Stimulated activated CD8-positive, alpha-beta memory T cell treated with anti-CD3 and anti-CD28 coated beads, Interleukin-4, amount 100 ng/mL, for 4 hours (primary cell): ENCODE measurements at places on chromosomes 7 and 10.

- no peak for DNase-seq
Measured at GRCh38 chr10:131422731-131423130, 111.2 kb upstream of the TCERG1L start.

GRCh38 chr7:75969182-75969581, 25.2 kb downstream of the TMEM120A start:
- DNase-seq, result no peak

DNA sequence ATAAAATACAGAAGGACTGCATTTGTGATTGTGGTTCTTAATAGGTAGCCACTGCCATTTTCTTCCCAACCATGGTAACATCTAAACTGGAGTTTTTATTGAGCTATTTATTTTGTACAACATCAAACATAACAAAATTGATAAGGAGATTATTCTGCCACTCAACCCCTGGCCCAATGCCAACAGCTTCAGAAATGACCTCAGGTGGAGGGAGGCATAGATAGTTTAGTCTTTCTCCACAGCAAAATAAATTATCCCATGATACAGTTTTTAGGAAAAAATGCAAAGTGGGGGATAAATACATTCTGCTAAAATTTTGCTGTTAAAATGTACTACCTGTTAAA, 57.6 kb downstream of the LRRTM3 start:
- DNase-seq, result no peak

GRCh38 chr10:97585439-97585811, 1.2 kb downstream of the HOGA1 start:
- DNase-seq, result no peak

DNA sequence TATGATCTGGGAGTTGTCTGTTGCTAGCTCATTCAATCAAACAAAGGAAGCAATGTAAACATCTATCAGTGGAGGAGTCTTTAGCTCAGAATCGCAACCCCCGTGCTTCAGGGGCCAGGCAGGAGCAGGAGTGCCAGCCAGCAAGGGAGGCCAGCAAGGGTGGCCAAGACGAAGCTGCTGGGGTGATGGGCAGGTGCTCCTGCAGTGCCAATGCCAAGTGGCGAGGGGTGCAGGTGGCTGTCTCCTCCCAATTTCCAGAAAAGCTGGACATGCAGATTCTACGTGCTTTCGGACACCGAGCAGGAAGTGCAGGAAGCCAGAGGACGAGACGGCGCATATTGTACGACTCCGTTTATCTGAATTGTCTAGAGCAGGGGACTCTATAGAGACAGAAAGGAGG, 48.1 kb upstream of the EBF3 start:
- DNase-seq, result no peak

GRCh38 chr7:105680505-105681187, 99.4 kb upstream of the EFCAB10 start:
- no peak for DNase-seq

- DNase-seq, result no peak
Measured at GRCh38 chr10:80945264-80945880, 407.7 kb downstream of the SH2D4B start.

- DNase-seq, result no peak
Measured at GRCh38 chr7:155084969-155085368, 14.8 kb downstream of the HTR5A start.

DNA sequence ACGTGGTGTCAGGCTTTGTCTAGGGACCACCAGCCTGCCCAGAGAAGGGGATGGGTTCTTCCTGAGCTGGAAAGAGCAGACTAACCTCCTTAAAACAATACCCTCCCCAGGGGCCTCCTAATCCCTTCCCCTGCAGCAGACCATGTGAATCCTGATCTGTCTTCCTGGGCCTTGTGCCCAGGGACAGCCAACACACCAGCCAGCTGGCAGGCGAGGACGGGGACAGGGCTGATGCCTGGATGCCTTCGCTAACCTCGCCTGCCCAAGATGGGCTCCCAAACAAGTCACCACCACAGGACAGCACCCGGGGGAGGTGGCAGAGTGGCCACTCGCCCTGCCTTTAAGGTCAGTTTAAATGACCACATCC, 17.6 kb downstream of the PODXL start:
- DNase-seq, result no peak

DNA sequence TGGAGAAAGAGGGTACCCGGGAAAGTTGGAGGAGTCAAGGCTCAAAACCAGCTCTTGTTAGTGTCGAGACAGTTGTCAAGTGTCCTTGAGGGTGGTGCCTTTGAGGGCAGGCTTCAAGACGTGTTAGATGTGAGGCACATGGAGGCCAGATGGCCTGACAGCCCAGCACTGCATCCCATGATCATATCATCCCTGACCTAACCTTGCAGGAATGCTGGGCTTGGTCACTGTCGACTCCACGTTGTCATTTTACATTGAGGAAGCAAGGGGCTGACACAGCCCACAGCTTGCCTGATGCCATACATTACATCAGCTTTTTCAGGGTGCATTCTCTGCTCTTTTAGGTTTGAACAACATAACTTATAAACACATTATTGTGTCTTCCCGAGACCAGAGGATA, 114.1 kb downstream of the ABCA13 start:
- DNase-seq, result no peak

DNA sequence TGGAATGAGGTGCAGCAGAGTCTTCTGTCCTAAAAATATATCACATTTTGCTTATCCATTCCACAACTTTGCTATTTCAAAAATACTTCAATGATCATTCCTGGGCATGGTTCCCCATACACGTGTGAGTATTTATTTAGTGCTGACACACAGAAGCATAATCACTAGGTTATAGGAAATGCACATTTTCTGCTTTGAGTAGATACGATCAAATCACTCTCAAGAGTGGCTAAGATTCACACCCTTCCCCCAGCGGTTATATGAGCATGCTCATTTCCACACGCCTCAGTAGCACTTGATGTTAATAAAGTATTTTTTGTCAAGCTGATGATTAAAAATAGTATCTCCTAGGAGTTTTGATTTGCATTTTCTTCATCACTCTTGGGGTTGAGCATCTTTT, 93.5 kb upstream of the LRRC4 start:
- no peak for DNase-seq

DNA sequence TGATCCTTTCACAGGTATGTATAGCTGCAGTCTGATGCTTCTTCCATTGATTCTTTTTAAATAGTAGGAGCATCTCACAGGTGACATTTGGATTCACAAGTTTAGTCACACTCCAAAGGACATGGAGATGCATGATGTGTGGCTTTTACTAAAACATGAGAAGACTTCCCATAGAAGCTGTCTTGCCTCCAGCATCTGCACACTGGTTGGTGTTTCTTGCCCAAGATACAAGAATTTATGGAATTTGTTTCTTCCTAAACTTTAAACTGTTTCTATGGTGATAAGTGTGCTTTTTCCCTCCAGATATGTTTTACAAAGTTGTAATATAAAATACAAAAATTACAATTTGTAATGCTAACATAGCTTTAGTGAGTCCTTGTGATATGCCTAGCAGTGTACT, 24.2 kb downstream of the ADIRF start:
- no peak for DNase-seq

- DNase-seq, result no peak
Measured at GRCh38 chr10:42975005-42975493, 101.8 kb upstream of the RET start.

DNA sequence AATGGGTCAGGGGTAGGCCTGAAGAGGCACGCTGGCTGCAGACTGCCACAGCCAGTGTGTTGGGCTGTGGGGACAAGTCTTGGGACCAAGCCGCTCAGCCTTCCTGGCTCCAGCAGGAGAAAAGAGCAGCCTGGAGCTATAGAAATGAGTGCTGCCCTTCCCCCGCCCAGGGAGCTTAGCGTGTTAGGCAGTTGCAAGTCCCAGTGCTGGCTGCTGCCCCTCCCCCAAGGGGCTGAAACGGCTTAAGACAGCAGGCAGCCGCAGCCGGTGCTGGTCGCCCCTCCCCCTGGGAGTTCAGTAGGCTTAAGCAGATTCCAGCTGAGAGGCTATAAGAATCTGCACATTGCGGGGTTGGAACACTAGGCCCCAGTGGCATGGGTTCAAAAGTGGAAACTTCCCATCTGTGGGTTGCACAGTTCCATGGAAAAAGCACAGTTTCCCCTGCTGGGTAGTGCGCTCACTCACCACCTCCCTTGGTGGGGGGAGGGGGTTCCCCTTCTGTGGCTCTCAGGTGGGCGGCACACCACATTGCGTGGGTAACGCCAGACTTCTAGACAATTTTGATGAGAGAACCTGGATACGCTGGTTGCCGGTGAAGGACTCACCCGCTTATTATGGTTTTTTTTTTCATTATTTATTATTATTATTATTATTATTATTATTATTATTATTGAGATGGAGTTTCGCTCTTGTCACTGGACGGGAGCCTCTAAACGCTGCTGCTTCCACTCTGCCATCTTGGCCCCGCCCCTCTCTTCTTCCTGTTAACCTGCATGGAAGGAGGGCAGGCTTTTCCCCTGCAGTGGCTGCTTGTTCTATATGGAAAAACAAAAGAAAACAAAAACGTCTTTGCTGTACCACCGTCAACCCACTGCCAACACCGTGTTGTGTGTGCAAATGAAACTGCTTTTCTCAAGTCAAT, 151.1 kb downstream of the CXCL12 start:
- DNase-seq, result no peak

DNA sequence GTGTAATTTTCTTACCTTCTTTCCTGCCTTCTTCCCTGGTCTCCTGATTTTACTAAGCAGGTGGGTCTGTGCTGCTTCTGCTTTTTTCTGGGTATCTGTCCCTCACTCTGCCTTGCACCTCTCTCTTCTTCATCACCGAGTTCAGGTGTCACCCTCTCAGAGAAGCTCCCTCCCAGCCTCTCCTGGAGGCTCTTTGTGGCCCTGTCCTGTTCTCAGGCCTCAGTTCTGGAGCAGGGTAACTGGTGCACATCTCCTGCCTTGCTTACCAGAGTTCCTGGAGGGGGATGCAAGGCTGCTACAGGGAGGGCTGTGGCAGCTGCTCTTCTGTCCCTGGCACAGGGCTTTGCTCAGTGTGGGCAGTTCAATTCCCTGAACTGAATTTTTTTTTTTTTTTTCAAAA, 66.1 kb downstream of the RBM33 start:
- no peak for DNase-seq

DNA sequence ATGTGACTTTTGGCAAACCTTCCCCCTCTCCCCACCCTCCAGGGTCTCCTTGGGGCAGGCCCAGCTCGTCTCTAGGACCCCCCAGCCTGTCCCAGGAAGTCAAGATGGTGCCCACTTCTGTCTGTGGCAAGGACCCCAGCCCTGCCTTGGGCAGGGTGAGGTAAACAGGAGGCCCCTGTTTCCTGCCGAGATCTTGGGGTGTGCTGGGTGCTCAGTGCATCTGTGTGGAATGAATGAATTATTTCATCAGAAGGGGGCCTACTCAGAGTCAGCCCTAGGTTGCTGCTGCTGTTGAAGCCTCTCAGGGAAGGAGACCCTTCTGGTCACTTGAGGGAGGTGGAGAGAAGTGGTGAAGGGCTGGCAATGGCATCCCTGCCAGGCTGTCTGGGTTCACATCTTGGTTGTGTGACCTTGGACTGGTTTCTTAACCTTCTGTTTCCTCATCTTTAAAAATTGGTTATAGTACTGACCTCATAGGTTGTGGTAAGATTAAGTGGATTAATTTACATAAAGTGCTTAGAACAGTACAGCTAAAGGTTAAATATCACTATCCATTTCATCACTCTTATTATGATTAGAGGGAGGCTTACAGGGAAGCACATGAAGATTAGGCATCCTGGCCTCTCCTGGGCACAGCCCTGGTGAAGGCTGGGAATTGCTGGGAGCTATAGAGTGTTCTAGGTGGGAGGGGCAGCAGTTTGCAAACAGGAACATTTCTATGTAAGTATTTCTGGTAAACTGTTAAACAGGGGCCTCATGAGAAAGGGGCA, 67.7 kb downstream of the ZMIZ1 start:
- DNase-seq, result no peak

- no peak for DNase-seq
Measured at GRCh38 chr7:102890292-102890970, 22.4 kb upstream of the LRRC17 start.

GRCh38 chr10:132328106-132328505, 3.9 kb upstream of the LRRC27 start:
- no peak for DNase-seq

DNA sequence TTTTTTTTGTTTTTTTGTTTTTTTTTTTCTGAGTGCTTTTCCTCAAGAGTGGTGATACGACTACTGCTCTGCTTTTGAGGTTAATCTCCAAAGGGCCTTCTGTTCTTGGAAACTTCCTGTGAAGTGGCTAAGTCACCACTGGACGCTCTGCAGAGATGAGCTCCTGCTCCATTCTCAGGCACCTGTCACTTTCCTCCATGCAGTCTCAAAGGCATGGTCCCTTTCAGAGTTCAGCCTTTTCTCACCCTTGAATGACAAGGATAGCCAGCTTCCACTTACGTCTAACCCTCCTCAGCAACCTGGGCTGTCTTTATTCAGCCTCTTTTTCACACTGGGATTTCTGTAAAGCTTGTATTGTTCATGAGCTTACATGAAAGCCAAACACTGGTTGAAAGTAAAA, 65.8 kb downstream of the BMPER start:
- no peak for DNase-seq

DNA sequence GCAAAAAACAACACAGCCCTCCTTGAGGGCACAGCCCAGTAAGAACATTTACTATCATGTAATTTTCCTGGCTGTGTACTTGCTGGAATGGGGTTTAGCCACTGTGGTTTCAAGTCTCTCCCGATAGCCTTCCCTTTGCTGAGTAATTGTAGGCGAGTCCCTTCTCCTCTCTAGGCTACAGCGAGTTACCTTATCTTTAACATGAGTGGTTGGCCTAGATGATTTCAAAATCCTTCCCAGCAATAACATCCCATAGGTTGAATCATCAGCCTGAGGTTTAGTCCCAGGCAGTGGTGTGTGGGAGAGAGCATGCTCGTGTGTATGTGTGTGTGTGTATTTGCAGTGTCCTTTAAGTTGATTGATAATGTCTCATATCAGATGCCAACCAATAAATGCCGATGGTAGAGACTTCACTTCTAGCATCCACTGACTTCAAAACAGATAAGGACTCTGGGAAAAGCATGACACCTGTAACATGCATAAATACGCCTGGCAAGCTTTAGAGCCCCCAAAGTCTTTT, 142.9 kb upstream of the ZMIZ1 start:
- DNase-seq, result no peak

DNA sequence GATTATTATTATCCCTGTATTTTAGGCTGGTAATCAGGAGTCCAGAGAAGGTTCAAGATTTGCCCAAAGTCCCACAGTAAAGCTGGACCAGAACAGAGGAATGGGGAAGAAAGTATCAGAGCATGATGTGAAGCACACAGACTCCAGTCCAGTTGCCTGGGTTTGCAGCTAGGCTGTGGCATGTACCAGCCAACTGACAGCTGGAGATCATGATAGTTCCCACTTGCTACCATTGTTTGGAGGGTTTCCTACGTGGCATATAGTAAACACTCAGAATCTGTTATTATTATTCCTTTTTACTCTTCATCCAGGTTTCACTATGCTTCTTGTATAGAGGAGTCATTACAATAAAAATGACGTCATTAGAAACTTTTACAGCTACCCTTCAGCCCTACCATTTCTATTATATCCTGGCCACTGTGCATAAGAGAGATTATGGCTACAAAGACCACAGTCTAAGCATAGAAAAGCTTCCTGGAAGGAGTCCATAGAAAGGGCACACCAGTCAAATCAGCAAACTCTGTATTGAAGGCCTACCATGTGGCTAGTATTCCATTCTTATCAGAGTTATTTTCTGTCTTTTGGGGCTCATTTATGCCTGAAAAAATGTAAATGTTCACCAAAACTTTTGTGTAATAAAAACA, 66.6 kb downstream of the MTPN start:
- DNase-seq, result no peak
